ENCODE measurements at places on chromosomes 6 and 20. TPM values are rescaled to one million over a fixed set of nuclear protein-coding genes. Genes with fewer than 3 reads are reported as not detected.

Gene FKBP1A
- total RNA-seq, result 165 TPM

Gene SOX18
- 6.6 TPM for total RNA-seq

Gene BTN1A1
- not detected for total RNA-seq

Gene METTL24
- 11.2 TPM for total RNA-seq

Gene SLC17A2
- not detected for total RNA-seq

Gene CALHM6
- total RNA-seq, result not detected

Gene TNFRSF6B
- 2.1 TPM for total RNA-seq

Gene PDRG1
- total RNA-seq, result 6.6 TPM

Gene SH3BGRL2
- 54.5 TPM for total RNA-seq

Gene LST1
- not detected for total RNA-seq

Gene GSTA3
- not detected for total RNA-seq

Gene DPM1
- 82.5 TPM for total RNA-seq

Gene CALHM5
- not detected for total RNA-seq

Gene GOPC
- 16.6 TPM for total RNA-seq

Gene FAM209A
- not detected for total RNA-seq

Gene NKX2-4
- total RNA-seq, result not detected

Gene NRN1
- 2.8 TPM for total RNA-seq

Gene PLN
- 7.6 TPM for total RNA-seq

Gene PDCD2
- 50.7 TPM for total RNA-seq

Gene LINC00237
- not detected for total RNA-seq

Gene FAM209B
- not detected for total RNA-seq

Gene PRSS35
- not detected for total RNA-seq

Gene PRDM13
- total RNA-seq, result not detected

Gene NHLRC1
- total RNA-seq, result 1.7 TPM

Gene TCP11
- total RNA-seq, result not detected

Gene SOD2
- total RNA-seq, result 156 TPM

Gene MYCT1
- 4.0 TPM for total RNA-seq

Gene RSPO4
- total RNA-seq, result not detected

Gene BFSP1
- total RNA-seq, result 0.57 TPM

Gene GLP1R
- total RNA-seq, result 0.38 TPM

Gene RIPOR2
- 6.5 TPM for total RNA-seq

Gene PRKN
- 11.7 TPM for total RNA-seq

Gene ZSCAN26
- total RNA-seq, result 20.0 TPM

Gene CDSN
- total RNA-seq, result not detected

Gene MEP1A
- 2,426 TPM for total RNA-seq
